ENCODE measurements at places on chromosomes 11 and 22. TPM values are rescaled to one million over a fixed set of nuclear protein-coding genes. Genes with fewer than 3 reads are reported as not detected.

DNA sequence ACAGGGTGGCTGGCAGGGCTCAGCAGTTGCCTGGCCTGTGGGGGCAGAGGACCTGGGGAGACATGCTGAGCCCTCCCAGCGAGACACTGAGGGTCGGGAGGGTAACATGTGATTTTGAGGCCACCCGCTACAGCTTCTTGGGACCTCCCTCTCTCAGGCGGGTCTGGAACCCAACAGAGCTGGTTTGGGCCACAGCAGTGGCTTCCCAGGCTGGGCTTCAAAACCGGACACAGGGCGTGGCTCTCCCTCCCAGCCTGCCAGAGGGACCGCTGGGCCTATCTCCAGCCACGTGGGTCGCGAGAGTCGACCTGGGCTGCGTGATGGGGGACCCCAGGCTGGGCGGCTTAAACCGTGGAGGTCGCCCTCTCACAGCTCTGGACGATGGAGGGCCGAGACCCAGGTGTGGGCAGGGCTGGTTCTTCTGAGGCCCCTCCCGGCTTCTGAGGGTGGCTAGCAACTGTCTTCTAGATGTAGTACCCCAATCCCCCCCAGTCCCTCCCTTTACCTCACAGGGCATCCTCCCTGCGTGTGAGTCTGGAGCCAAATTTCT, 91.7 kb downstream of the KCNQ1 start:
- no peak for DNase-seq

- no peak for DNase-seq
These were observed 51.0 kb downstream of the MYO7A start for GRCh38 chr11:77179048-77179447.

GRCh38 chr22:33919391-33920196, 682 bp downstream of the LARGE1 start:
- DNase-seq, result peak; percentile 48

DNA sequence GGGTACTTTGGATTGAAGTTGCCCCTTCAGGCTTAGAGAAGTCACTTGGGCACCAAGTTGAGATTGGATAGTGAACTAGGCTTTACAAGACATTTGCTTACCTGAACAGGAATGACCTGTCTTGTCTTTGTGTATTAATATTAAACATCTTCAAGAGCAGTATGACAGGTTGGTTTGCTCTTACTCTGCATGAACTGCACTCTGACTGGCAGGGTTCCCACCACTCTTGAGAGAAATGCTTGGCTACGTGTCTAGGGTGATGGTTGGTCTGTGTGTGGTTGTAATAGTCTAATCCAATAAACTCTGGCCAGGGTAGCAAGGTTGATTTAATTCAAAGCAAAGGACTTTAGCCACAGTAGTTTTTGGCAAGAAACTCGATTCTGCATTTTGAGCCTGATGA, 20.1 kb upstream of the SPTBN2 start:
- DNase-seq, result peak; percentile 80

The C11orf87 gene
- under 0.01 TPM for total RNA-seq

The UPK3A gene
- total RNA-seq, result not detected

GRCh38 chr11:131300439-131300717, 70.0 kb upstream of the NTM start:
- DNase-seq, result no peak

The LARGE2 gene
- 5.9 TPM for total RNA-seq

The TECTA gene
- 0.64 TPM for total RNA-seq

- DNase-seq, result no peak
These were observed 12.7 kb downstream of the CD6 start for GRCh38 chr11:60984149-60984548.

- no peak for DNase-seq
These were observed 4.1 kb downstream of the RELT start for GRCh38 chr11:73380331-73380730.

DNA sequence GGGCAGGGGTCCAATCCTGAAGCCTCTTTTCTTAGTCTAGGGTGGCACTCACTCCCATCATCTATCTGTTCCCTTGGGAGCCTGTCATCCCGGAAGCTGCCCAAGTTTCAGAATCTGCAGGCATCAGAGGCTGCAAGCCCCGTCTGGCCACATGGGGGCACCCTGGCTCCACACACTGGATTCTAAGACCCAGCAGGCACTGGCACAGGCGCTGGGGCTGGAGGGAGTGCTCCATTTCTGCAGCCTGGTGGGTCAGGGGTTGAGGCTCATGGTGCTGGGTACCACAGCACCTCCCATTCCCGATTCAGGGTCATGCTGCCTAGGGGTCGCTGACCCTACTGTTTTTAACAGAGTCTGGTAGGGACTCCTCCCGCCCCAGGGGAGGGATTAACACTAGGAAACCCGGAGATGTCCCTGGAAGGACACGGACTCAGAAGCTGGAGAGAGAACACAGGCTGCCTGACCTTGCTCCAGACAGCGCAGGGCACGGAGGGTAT, 243.9 kb upstream of the SYN3 start:
- DNase-seq, result peak; percentile 79

GRCh38 chr11:86360775-86361395, 13.8 kb upstream of the CCDC81 start:
- DNase-seq, result no peak

- peak; percentile 65 for DNase-seq
These were observed 30.2 kb upstream of the APOBEC3A start for GRCh38 chr22:38927033-38927781.
